ENCODE measurements at places on chromosomes 6 and 20.

GRCh38 chr20:1463971-1464570, 2.6 kb downstream of the NSFL1C start:
- no peak for DNase-seq

DNA sequence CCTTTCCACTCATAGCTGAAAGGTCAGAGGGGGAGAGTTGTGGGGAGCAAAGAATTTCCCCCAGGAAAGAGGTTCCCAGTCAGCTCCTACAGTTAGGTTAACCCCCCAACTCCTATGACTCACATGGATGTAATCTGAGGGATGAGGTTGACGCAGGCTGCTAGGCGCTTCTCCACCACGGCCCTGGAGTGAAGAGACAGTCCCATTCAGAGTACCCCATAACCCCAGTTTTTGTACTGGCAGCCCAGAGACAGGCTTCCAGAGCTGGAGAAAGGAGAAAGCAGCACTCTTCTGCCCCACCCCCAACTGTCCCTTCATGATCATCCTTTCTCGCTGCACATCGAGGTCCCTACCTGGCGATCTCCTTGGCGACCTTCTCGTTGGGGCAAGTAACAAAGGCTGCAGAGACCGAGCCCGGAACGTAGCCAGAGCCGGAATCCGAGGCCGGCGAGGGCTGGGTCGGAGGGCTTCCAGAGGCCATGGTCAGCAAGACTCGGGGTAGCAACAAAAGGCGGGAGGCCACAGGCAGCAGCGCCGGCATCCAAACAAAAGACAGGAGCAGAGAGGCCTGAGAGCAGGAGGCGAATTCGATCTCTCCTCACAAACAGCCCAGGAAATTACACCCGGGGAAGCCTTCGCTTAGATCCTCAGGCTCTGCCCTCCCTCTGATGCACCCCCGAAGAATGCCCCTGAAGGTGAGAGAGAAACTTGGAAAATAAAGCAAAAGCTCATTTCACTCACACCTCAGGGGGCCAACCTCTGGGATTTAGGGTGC, 592 bp downstream of the CUTA start:
- DNase-seq = peak; percentile 39

- DNase-seq = peak; percentile 96
Observed at GRCh38 chr20:19758501-19759331, 658 bp downstream of the RIN2 start.

- DNase-seq = no peak
Observed at GRCh38 chr6:156881687-156882629, 104.8 kb downstream of the ARID1B start.

DNA sequence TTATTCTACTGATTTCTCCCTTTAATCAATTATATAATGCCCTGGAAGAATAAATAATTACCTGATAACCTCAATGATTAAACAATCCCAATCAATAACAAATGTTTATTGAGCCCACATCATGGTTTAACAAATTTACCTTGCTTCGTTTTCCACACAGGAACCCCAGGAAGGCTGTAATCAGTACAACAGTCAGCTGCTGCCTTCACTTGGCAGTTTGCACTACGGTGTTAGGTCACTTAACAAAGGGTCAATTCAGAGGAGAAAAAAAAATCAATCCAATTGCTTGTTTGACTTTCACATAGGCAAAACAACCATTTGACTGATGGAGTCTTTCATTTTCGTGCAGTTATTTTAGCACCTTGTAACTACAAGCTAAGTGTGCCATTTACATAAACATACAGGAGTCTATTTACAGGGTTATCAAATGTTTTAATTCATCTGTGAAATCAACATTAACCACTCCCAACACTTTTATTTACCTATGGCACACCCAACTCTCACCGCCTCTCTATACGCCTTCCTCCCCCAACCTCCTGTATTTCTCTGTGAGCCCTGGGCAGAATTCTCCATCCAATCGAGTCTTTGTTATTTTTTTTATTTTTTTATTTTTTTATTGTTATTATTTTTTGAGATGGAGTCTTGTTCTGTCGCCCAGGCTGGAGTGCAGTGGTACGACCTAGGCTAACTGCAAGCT, 140.4 kb upstream of the TAB2 start:
- DNase-seq = no peak

- no peak for DNase-seq
Observed at GRCh38 chr6:106872049-106872448, 102.5 kb downstream of the CD24 start.

- no peak for DNase-seq
Observed at GRCh38 chr6:169638388-169638787, 63.4 kb downstream of the WDR27 start.

- DNase-seq = no peak
Observed at GRCh38 chr20:34185766-34186620, 55.2 kb upstream of the ASIP start.

DNA sequence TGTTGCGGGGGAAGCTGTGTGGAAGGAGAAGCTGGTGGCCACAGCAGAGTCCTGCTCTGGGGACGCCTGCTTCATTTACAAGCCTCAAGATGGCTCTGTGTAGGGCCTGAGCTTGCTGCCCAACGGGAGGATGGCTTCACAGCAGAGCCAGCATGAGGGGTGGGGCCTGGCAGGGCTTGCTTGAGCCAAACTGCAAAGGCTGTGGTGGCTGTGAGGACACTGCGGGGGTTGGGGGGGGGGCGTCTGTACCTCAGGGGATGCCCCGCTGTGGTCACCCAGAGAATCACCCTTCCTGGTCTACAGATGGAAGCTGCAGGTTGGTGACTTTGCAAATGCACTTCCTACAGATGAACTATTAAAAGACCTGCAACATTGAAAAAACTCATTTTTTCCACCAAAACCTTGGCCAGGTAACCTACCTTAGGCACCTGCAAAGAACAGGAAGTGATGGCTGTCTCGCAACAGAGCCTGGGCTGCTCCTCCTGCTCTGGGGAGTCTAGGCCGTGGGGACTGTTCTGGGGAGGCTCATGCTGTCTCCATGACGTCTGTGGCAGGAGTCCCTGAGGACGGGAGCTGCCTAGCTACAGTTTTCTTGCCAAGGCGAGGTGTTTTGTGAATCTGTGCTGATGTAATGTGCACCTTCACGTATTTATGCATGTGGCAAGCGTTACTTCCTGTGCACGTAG, 7.3 kb downstream of the NPBWR2 start:
- DNase-seq = peak; percentile 99

- no peak for DNase-seq
Observed at GRCh38 chr20:52441710-52442109, 250.1 kb upstream of the ZFP64 start.

- no peak for DNase-seq
Observed at GRCh38 chr6:12613811-12614210, 102.8 kb upstream of the PHACTR1 start.

- no peak for DNase-seq
Observed at GRCh38 chr6:121961619-121962125, 437.8 kb upstream of the HSF2 start.

GRCh38 chr6:169933839-169934698, 182.6 kb downstream of the ERMARD start:
- no peak for DNase-seq

DNA sequence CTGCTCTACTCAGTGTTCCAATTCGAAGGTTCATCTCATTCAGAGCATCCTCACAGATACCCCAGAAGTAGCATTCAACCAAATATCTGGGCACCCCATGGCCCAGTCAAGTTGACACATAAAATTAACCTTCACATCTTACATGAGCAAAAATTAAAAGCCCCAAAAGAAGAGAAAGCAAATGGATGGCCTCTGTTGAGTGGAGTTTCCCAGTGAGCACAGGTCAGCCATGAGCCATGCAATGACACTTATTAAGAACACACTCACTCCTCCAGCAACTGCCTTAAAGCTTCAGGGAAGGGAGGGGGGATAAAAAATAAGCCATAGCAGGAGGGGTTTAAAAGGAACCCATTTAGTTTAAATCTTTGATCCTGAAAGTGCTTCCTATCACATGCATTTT, 14.6 kb upstream of the THBS2 start:
- no peak for DNase-seq

- DNase-seq = peak; percentile 94
Observed at GRCh38 chr6:122735582-122735981, 43.9 kb upstream of the FABP7 start.

GRCh38 chr6:82277686-82278085, 30.1 kb upstream of the IBTK start:
- no peak for DNase-seq

- DNase-seq = no peak
Observed at GRCh38 chr6:20548264-20548663, 14.0 kb downstream of the CDKAL1 start.

GRCh38 chr6:91449539-91449938, 862.7 kb upstream of the MAP3K7 start:
- no peak for DNase-seq
